ENCODE measurements at places on chromosomes 7 and 10. TPM values are rescaled to one million over a fixed set of nuclear protein-coding genes. Genes with fewer than 3 reads are reported as not detected.

- H3K27me3 ChIP-seq = no peaks in the 10 kb centered on the region
- peaks cover 2% of the 10 kb centered on the region for H3K4me1 ChIP-seq
- DNase-seq = no peak
- no peak overlapping the region for H3K27ac ChIP-seq
- no peaks in the 10 kb centered on the region for H3K36me3 ChIP-seq
Observed at GRCh38 chr10:17607060-17607459, 10.1 kb downstream of the HACD1 start.

DNA sequence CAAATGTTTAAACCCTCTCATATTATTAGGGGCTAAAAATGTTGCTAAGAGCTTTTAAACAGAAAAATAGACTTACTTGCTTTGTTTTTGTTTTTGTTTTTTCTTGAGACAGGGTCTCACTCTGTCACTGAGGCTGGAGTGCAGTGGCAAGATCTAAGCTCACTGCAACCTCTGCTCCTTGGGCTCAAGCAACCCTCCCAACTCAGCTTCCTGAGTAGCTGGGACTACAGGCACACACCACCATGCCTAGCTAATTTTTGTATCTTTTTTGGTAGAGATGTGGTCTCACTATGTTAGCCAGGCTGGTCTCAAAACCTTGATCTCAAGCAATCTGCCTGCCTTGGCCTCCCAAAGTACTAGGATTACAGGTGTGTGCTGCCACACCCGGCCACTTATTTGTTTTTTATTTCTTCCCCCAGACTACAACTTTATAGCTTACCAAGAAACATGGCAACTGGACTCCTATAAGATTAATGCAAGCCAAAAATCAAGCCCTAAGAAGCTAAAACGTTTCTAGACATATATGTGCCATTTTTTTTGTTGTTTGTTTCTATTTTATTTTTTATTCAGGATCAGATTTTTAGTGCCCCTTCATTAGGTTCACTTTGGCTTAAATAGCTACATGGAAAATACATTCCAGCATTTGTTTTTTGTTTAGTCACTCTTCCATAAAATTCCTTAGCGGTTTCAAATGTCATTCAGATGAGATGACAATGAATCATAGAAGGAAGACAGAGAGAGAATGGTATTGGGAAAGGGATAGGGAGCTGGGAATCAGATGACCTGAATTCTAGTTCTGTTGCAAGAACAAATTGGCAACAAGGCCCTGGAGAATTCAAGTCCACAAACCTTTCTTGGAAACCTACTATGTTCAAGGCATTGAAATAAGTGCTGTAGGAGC lies 163.4 kb upstream of the MKLN1 start:
- H3K36me3 ChIP-seq = no peaks in the 10 kb centered on the region
- peaks cover under 1% of the 10 kb centered on the region for H3K27me3 ChIP-seq
- no peaks in the 10 kb centered on the region for H3K4me1 ChIP-seq
- H3K27ac ChIP-seq = no peak overlapping the region
- no peak overlapping the region for H3K4me3 ChIP-seq

GRCh38 chr7:6279341-6279740 lies 6.9 kb upstream of the CYTH3 start:
- peaks cover 7% of the 10 kb centered on the region for H3K27me3 ChIP-seq
- H3K4me1 ChIP-seq = peaks cover 2% of the 10 kb centered on the region
- no peaks in the 10 kb centered on the region for H3K36me3 ChIP-seq

DNA sequence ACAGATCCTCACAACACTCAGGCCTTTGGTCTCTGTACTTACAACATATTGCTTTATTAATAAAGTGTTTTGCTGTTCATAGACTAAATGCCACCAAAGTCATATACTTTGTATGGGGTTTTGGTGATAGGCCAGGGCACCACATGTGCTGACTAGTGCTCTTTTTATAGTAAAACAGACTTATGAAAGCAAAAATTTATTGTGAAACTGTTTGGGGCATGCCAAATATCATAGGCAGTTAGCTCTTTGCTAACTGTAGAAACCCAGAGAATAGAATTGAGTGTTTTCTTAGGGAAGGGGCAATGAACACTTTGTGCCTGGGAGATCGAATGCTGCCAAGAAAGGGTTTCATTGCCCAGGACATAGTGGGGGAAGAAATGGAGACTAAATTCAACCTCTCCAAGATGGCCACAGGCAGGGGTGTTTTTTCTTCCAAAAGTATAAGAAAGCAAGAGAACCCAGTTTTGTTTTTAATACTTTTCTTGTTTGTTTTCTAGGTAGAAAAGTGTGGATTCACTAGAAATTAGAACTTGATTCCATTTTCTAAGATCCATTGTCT lies 142.7 kb downstream of the TRIL start:
- no peak overlapping the region for H3K27ac ChIP-seq
- H3K4me3 ChIP-seq = no peak overlapping the region
- H3K27me3 ChIP-seq = no peaks in the 10 kb centered on the region
- H3K4me1 ChIP-seq = no peaks in the 10 kb centered on the region
- no peaks in the 10 kb centered on the region for H3K36me3 ChIP-seq

- H3K27me3 ChIP-seq = no peaks in the 10 kb centered on the region
- H3K36me3 ChIP-seq = peaks cover 46% of the 10 kb centered on the region
- no peak overlapping the region for H3K4me3 ChIP-seq
- H3K27ac ChIP-seq = no peak overlapping the region
Observed at GRCh38 chr7:131466735-131467365, 89.6 kb downstream of the PODXL start.

- H3K27me3 ChIP-seq = no peaks in the 10 kb centered on the region
- no peaks in the 10 kb centered on the region for H3K36me3 ChIP-seq
- DNase-seq = no peak
Observed at GRCh38 chr10:104777086-104777799, 136.2 kb downstream of the SORCS3 start.

- H3K4me1 ChIP-seq = peaks cover 32% of the 10 kb centered on the region
- H3K27ac ChIP-seq = no peak overlapping the region
- H3K36me3 ChIP-seq = no peaks in the 10 kb centered on the region
- peak overlapping the region; percentile 78 for H3K4me3 ChIP-seq
Observed at GRCh38 chr10:137031-137430, 1.8 kb downstream of the ZMYND11 start.

DNA sequence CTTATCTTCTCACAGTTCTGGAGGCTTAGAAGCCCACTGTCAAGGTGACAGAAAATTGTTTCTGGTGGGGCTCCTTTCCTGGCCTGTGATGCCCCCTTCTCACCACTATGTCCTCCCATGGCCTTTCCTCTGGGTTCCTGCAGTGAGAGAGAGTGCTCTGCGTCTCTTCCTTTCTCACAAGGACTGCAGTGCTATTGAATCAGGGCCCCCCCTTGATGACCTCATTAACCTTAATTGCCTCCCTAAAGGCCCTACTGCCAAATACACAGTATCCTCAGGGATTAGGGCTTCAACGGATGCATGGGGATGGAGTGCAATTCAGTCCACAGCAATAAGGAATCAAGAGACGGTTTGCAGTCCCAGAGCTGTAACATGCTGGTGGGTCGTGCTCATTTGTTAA lies 82.0 kb upstream of the GRB10 start:
- no peak overlapping the region for H3K4me3 ChIP-seq
- H3K27ac ChIP-seq = no peak overlapping the region
- H3K27me3 ChIP-seq = peaks cover 12% of the 10 kb centered on the region
- no peaks in the 10 kb centered on the region for H3K36me3 ChIP-seq
- H3K4me1 ChIP-seq = peaks cover 5% of the 10 kb centered on the region

GRCh38 chr7:21094589-21094988 lies 307.9 kb upstream of the SP8 start:
- H3K4me1 ChIP-seq = no peaks in the 10 kb centered on the region
- H3K4me3 ChIP-seq = no peak overlapping the region
- no peaks in the 10 kb centered on the region for H3K36me3 ChIP-seq
- H3K27ac ChIP-seq = no peak overlapping the region
- H3K27me3 ChIP-seq = no peaks in the 10 kb centered on the region

- peaks cover 58% of the 10 kb centered on the region for H3K27me3 ChIP-seq
- H3K4me1 ChIP-seq = peaks cover 18% of the 10 kb centered on the region
- no peak for DNase-seq
- no peaks in the 10 kb centered on the region for H3K36me3 ChIP-seq
- H3K27ac ChIP-seq = no peak overlapping the region
Observed at GRCh38 chr7:94067047-94067446, 62.9 kb upstream of the BET1 start.

GRCh38 chr10:72027498-72027897 lies 60.9 kb downstream of the SPOCK2 start:
- H3K27ac ChIP-seq = no peak overlapping the region
- peaks cover 26% of the 10 kb centered on the region for H3K27me3 ChIP-seq
- DNase-seq = no peak
- no peak overlapping the region for H3K4me3 ChIP-seq
- H3K36me3 ChIP-seq = no peaks in the 10 kb centered on the region
- H3K4me1 ChIP-seq = no peaks in the 10 kb centered on the region

- peaks cover 59% of the 10 kb centered on the region for H3K4me1 ChIP-seq
- H3K36me3 ChIP-seq = peaks cover 69% of the 10 kb centered on the region
- H3K4me3 ChIP-seq = no peak overlapping the region
- DNase-seq = no peak
Observed at GRCh38 chr10:109889867-109890266, 33.4 kb downstream of the XPNPEP1 start.

GRCh38 chr10:62147425-62147824 lies 121.2 kb downstream of the RTKN2 start:
- no peak overlapping the region for H3K4me3 ChIP-seq
- H3K27ac ChIP-seq = no peak overlapping the region
- H3K4me1 ChIP-seq = no peaks in the 10 kb centered on the region
- H3K36me3 ChIP-seq = peaks cover 14% of the 10 kb centered on the region

- no peak for DNase-seq
- peaks cover 47% of the 10 kb centered on the region for H3K27me3 ChIP-seq
- no peaks in the 10 kb centered on the region for H3K36me3 ChIP-seq
- no peak within 1 kb of the TSS for H3K27ac ChIP-seq
- no peak within 1 kb of the TSS for H3K4me3 ChIP-seq
Observed at GRCh38 chr7:94907026-94907810, at the start of gene PPP1R9A. TSS of gene PPP1R9A (plus strand) at chr7:94907594. CDS start at chr7:94910114, 2,520 bp downstream.

GRCh38 chr7:93053209-93053948 lies 64.4 kb downstream of the SAMD9 start:
- DNase-seq = no peak
- H3K4me1 ChIP-seq = peaks cover 15% of the 10 kb centered on the region
- H3K36me3 ChIP-seq = no peaks in the 10 kb centered on the region
- H3K27ac ChIP-seq = no peak overlapping the region
- H3K27me3 ChIP-seq = no peaks in the 10 kb centered on the region

- no peaks in the 10 kb centered on the region for H3K36me3 ChIP-seq
- H3K27ac ChIP-seq = no peak overlapping the region
- H3K4me3 ChIP-seq = no peak overlapping the region
- H3K27me3 ChIP-seq = no peaks in the 10 kb centered on the region
Observed at GRCh38 chr10:28838908-28839307, 161.6 kb downstream of the BAMBI start.

DNA sequence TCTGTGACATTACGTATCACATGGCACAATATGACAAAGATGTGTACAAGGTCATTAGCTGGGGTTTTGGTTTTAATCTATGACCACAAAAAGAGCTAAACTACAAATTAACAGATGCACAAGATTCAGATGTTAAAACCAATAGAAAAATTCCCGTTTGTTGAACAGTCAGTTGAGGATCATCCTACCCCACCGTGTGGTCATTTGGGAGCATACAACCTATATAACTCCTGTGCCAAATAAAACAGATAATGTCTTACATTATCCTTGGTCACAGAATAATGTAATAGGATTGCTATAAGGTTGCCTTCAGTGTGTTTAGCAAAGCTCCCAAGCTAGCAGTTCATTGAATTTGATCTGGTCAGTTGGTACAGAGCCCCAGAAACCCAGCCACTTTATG lies 28.2 kb downstream of the ASNS start:
- no peak overlapping the region for H3K4me3 ChIP-seq
- no peak for DNase-seq
- H3K36me3 ChIP-seq = no peaks in the 10 kb centered on the region
- H3K4me1 ChIP-seq = no peaks in the 10 kb centered on the region

DNA sequence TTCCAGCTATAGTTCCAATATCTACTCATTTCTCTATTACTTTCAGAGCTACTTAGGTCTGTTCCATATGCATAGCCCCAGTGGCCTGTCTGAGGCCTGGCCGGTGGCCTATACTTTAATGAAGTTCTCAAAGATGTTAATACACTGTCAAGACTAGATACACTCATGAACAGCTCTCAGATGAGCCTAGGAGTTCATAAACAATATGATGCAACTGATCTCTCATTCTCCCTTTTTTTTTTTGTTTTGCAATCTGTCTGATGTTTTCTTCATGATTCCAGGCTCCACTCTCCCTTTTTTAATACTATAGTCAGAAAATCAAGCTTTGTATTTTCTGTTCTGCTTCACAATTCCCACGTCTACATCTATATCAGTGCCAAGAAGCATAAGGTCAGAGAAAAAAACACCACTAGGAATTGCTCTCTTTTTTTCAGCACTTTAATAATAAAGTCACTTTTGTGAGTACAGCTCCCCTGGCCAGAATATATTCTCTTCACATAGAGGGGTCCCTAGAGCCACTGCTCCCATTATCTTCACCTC lies 321.0 kb downstream of the C7orf25 start:
- no peaks in the 10 kb centered on the region for H3K27me3 ChIP-seq
- no peak overlapping the region for H3K27ac ChIP-seq
- no peaks in the 10 kb centered on the region for H3K36me3 ChIP-seq
- H3K4me1 ChIP-seq = no peaks in the 10 kb centered on the region
- no peak for DNase-seq

DNA sequence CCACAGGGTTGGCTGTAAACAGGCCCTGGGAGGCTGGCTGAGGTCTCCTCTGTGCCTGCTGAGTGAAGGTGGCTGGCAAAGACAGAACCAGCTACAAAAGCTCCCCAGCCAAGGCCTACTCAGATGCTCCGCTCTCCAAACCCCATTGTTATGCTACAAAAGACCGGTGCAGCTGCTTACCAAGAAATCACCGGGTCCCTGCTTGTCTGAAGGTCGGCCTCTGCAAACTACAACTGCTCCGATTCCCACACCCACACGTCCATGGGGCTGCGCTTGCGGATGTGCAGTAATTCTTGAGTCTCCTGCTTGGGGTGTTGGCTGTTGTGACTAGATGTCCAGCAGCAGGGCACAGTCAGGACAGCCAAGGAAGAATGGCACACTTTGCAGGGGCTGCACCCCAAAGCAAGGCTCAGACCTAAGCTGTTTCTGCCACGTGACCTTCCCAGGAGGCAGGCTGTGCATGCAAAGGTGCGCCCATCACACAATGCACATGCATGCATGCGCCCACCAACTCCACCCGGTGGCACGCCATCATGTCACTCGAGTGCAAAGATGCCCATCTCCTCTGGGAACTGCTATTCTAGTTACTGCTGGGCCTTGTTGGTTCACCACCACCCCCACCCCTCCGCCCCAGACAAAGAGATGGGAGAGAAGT lies 97.8 kb downstream of the OAT start:
- H3K36me3 ChIP-seq = no peaks in the 10 kb centered on the region
- peak; percentile 5 for DNase-seq
- H3K4me3 ChIP-seq = no peak overlapping the region
- no peaks in the 10 kb centered on the region for H3K27me3 ChIP-seq
- no peaks in the 10 kb centered on the region for H3K4me1 ChIP-seq

DNA sequence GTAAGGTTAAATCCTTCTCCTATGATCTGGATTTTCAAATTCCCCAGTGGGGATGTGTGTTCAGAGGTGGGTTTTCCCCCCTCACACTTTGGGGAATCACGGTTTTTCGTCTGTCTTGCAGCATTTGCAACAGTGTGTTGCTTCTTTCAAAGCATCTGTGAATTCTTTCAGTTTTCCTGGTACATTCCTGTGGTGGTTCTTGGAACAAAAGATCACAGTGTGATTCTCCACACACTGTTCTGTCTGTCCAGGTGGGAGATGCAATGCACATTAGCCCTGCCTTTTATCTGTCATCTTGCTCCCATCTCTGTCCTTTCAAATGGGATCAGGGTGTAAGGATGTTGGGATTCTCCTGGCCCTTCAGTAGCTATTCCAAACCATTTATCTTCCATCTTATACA lies 11.8 kb downstream of the AGK start:
- peaks cover 49% of the 10 kb centered on the region for H3K4me1 ChIP-seq
- no peaks in the 10 kb centered on the region for H3K27me3 ChIP-seq

The CABCOCO1 gene
- total RNA-seq = not detected

The NACAD gene
- total RNA-seq = 0.60 TPM

The CDC123 gene
- total RNA-seq = 89.5 TPM

The NPSR1 gene
- not detected for total RNA-seq

The PTPRN2 gene
- total RNA-seq = 4.8 TPM

All from activated CD4-positive, alpha-beta memory T cell treated with anti-CD3 and anti-CD28 coated beads, Interleukin-2, amount 10 ng/mL, durations not matched to agents 7 days and 5 days (primary cell).